ENCODE measurements at places on chromosomes 13 and 19.
A peak's percentile ranks its signal among the peaks of the same experiment; 100 is the strongest.

DNA sequence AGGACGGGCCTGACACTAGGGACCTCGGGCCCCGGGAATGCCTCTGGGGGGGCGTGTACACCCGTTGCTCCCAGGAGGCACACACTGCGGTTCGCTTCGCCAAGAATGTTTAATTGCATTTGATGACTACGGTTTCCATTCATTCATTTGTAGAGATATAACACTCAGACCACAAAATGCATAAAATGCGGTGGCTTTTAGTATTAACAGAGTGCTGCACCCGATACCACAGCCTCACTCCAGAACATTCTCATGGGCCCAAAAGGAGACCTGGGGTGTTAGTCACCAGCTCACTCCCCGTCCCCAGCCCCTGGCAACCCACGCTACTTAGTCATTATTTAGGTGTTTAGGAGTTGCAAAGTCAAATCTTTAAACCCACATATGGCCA, 21.8 kb downstream of the HCN2 start:
- DNase-seq: peak; percentile 82

DNA sequence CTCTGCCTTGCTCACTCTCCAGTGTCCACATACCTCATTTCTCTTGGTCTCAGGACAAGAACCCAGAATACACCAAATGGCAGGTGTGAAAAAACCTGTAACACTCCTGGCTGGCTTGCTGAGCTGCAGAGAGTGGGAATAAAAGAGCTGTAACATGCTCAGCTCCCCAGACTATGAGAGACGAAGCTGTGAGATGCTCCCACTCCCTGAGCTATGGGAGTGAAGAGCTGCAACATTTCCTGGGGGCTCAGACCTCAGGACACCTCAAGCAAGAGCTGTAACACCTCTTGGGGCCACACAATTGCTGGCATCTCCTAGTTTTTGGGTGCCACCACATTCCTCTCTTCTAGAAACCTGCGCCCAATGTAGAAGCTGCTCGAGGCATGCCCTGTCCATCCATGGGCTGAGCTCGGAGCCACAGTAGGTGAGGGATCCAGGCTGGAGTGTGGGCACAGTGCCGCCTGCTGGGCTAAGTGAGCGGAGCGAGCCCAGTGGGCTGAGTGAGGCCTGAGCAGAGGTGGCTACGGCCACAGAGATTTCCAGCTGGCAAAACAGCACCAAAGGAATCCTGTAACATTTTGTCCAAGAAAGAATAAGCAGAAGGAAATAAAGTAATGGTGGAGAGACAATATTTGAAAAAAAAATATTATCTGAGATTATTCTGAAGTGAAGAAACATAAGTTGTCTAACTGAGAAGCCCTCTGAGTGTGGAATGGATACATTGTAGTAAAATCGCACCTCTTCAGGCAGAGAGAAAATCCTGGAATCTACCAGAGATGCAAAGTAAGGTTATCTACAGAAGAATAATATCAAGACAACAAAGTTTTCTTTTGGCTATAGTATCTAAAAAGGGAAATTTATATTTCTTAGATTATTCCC, 186.2 kb upstream of the PCDH9 start:
- no peak for DNase-seq

GRCh38 chr19:55223291-55224037, 5.1 kb downstream of the TMEM86B start:
- DNase-seq: no peak

- no peak for DNase-seq
These were observed 240.3 kb downstream of the DCT start for GRCh38 chr13:94239135-94239534.

DNA sequence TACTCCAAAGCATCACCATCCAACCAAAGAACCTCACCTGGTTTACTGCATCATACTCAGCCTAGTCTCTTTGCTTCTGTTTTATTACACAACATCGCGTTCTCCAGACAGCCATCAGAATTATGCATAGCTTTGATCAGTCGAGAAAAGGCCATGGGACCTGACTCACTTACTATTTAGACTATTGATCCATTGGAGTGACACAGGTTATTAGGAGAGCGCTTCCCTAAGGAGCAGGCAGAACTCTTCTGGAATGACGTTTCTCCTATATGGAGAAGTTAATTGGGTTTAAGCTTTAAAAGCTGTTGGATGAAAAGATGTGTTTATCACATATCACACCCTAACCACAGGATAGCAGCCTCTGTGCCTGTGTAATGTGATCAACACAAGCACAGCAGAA, 649.1 kb upstream of the SLC10A2 start:
- DNase-seq: no peak

DNA sequence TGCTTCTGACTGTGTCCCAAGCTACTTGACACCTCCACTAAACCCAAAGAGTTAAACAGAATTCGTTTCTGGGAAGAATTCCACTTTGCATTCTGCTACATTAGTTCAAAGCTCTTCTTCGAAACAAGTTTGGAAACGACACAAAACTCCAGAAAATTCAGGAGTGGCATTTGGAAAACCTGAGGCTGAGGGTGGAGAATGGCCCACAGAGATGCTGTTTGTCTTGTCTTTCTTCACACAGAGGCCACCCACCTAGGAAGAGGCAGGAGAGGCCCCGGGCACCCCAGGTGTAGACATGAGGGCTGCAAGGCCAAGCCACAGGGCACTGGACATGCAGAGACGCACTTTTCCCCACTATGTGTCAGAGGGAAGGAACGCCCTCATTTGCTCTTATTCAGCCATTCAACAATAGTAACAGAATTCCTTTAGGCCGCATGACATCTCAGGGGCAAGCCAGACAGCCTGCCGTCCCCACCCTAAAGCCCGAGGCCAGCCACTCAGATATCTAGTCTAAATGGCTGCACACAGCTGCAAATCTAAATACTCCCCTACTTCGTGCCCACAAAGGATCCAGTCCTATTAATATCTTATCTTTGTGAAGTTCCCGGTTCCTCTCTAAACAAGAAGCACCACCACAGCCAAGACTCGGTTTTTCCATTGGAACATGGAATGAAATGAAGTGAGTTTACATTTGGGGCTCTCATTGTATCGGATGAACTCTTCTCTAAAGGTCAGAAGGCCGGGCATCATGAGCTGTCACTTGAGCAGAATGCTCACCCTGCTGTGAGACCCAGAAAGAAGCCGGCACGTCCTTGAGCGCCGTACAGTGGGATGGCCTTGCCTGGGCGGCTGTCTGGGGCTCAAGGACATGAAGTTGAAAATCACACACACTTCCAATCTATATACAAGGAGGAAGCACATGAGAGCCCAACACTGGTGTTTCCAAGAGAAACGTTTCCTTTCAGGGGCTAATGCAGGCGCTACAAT, 19.8 kb downstream of the COL4A1 start:
- no peak for DNase-seq

- DNase-seq: no peak
These were observed 7.9 kb downstream of the ZNF787 start for GRCh38 chr19:56113074-56113632.

GRCh38 chr13:92303428-92303827, 905.0 kb downstream of the GPC5 start:
- no peak for DNase-seq

GRCh38 chr13:85462792-85463425, 336.3 kb downstream of the SLITRK6 start:
- DNase-seq: no peak

- no peak for DNase-seq
These were observed 703 bp downstream of the SLC17A7 start for GRCh38 chr19:49440439-49441209.

GRCh38 chr13:40125336-40125735, 469.9 kb downstream of the COG6 start:
- no peak for DNase-seq

DNA sequence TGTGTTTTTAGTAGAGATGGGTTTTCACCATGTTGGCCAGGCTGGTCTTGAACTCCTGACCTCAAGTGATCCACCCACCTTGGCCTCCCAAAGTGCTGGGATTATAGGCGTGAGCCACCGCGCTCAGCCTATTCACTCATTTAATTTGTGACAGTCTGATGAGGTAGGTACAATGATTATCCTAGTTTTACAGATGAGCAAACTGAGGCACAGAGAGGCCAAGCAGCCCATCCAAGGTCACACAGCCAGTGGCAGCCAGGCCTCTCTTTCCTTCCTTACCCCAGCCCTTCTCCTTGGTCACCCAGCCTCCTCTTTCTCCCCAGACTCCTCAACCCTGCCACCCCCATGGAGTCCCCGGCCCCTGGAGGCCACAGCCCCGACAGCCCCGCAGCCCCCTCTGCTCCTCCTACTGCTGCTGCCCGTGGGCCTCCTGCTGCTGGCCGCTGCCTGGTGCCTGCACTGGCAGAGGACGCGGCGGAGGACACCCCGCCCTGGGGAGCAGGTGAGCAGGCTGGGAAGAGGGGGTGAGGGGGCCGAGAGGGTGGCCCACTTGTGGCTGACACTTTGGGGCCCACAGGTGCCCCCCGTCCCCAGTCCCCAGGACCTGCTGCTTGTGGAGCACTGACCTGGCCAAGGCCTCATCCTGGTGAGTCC, 6.1 kb downstream of the FLT3LG start:
- no peak for DNase-seq

DNA sequence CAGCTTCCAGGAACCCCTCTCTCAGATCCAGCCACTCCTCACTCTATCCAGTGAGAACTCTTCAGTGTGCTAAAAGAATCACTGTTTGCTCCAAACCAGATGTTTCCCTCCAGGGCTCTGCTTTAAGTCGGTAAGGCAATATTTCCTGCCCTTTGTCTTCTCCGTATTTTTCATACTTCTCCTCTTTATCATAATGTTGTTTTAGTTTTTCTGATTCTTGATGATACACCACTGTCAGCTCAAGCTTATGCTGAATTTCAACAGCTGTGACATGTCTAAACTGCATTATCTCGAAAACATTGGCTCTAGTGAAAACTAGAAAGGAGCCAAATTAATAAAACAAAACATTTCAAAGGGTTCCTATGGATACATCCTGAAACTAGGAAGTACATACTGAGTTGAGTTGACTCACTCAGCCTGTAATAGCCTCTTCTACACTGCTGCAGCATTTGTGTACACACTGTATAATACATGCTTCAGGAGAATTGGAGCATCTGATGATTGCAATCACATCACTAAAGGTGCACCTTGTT, 39.8 kb downstream of the GPR180 start:
- no peak for DNase-seq

Data from activated CD8-positive, alpha-beta memory T cell treated with anti-CD3 and anti-CD28 coated beads, Interleukin-2, amount 50 U/mL, for 48 hours (primary cell).